ENCODE measurements at places on chromosomes 4 and X.

- no peak for DNase-seq
Measured at GRCh38 chrX:67328476-67328875, 215.3 kb upstream of the AR start.

- no peak for DNase-seq
Measured at GRCh38 chr4:168892475-168892874, 117.6 kb downstream of the CBR4 start.

GRCh38 chrX:140091125-140091886 lies 126.0 kb upstream of the CXorf66 start:
- DNase-seq: no peak

GRCh38 chr4:89788206-89789072 lies 48.5 kb downstream of the SNCA start:
- DNase-seq: no peak

DNA sequence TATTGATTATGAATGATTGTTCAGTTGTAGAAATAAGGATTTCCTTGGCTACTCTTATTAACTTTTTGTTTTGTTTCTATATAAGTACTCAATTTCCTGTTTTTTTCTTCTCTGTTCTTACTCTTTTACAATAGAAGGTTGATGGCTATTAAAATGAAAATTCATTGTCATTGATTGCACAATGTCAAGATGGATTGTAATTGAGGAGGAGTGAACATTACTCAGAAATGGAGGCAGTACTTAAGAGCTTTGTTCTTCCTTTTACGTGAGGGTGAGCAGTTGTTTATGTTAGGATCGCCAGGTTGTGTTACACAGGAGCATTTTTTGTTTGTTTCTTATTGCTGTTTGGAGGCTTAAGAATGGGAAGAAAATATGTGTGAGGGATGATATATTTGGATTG lies 2062.4 kb downstream of the ARAP2 start:
- no peak for DNase-seq

DNA sequence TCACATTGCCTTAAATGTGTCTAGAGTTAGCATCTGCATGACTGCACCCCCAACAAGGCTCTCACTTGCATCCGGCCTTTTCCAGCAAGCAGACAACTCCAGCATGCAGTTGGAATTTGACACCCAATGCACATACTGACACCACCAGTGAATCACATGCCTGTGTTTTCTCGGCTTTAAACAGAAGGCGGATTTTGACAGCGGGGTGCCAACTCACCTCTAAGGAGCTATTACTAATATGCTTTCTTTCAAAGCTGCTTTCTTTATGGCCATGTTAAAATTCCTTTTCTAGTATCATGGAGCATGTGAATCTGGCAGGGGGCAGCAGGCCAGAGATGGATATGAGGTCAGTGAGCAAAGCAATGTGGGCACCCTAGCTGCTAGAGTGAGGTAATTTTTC lies 78.0 kb upstream of the CLNK start:
- no peak for DNase-seq

GRCh38 chrX:43892336-43892870 lies 10.2 kb upstream of the MAOB start:
- no peak for DNase-seq

- DNase-seq: no peak
Measured at GRCh38 chrX:78979789-78980464, 34.7 kb downstream of the P2RY10 start.

- no peak for DNase-seq
Measured at GRCh38 chr4:22356987-22357596, 158.8 kb downstream of the ADGRA3 start.

DNA sequence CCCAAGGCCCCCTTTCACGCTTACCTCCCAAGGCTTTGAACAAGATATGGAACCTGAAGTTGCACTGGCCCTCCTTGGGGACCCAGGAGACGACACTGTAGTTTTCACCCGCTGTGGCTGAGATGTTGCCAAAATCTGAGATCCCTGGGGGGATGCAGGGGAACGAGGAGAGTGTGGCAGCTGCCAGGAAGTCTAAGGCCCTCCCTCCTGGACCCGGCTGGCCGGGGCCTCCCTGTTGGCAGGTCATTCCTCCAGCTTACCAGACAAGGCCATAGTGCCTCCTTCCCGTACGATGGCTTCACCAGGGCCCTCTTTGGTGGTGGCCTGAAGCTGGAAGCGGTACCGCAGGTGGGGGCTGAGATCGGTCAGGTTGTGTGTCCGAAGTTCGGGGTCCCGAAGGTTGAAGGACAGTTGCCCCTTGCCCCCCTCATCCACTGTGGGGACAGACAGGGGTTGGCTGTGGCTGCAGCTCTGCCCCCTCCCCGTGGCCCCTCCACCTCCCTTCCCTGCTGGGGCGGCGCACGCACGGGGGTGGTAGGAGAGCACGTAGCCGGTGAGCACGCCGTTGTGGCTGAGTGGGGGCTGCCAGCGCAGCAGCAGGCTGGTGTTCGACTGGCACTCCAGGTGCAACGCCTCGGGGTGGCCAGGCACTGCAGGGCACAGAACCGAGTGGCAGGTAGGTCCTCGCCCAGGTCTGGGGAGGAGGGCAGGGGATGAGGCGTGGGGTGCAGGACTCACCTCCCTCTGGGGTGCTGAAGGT lies 21.2 kb downstream of the L1CAM start:
- no peak for DNase-seq

DNA sequence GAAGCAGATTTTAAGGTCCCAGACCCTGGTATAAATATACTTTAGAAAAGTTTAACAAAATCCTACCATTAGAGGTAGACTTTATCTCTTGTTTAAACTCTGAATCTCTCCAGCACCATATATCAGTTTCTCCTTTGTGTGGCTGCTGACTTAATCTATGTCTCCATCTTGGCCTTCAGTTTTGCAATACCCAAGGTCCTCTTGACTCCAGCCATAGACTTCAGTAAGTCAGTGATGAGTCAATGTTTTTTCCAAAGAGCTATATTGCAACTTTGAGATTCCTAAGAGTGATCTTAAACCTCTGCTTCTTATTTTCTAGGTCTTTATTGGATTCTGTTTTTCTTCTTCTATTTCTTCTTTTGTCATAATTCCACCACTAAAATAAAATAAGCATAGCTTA lies 50.8 kb upstream of the ADGRL3 start:
- DNase-seq: no peak

DNA sequence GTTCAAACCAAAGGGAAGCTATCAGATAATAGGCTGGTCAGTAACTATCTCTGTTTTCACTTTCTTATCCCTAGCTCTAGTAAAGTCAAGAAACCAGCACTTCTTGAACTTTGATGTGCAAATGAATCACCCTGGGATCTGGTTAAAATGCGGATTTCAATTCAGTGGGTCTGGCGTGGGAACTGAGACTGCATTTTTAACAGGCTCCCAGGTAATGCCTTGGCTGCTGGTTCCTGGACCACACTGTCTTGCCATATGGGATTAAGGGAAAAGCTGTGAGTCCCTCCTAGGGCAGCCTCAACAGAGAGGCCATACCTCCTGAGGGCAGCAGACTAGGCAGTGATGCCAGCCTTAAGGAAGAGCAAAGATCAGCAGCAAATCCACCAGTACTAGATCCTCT lies 1.7 kb downstream of the RNF175 start:
- no peak for DNase-seq

DNA sequence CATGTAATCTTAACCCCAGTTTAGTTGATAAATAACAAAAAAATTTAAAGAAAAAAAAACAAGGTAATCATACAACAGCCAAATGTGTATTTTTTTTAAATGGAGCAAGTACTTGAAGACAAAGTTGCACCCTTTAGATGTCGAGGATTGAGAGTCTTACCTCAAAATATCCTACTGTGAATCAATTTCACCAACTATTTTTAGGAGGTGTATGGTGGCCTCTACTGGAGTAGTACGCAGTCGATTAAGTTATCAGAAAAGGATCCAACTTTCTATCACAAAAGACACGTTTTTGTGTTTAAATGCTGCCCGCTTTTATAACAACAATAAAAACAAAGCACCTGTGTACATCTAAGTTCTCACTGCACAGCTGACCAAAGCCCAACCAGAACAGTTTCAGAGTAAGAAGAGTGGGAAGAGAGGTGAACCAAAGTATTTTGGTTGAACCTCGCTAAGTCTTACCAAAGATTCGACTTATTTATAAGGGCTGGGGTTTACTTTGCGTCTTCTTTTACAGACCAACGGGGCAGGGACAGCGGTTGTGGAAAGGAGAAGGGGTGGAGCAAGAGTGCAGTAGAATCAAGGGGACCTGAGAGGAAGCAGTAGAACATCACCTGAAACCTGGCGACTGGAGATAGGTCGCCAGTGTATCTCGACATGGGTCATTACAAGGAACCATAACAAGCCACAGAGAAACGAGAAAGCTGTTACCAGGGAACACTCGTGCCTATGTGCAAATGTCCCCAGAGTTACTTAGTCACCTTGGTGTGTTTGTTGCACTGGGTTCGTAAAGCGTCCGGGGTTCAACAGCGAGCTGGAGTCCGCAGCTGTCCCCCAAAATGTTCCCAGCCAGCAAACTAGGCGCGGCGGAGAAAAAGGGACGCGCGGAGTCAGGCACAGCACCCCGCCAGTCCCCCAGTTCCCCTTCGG lies 1.1 kb downstream of the RPS6KA6 start:
- DNase-seq: no peak

- DNase-seq: no peak
Measured at GRCh38 chr4:177441061-177441802, 1.0 kb downstream of the AGA start.

DNA sequence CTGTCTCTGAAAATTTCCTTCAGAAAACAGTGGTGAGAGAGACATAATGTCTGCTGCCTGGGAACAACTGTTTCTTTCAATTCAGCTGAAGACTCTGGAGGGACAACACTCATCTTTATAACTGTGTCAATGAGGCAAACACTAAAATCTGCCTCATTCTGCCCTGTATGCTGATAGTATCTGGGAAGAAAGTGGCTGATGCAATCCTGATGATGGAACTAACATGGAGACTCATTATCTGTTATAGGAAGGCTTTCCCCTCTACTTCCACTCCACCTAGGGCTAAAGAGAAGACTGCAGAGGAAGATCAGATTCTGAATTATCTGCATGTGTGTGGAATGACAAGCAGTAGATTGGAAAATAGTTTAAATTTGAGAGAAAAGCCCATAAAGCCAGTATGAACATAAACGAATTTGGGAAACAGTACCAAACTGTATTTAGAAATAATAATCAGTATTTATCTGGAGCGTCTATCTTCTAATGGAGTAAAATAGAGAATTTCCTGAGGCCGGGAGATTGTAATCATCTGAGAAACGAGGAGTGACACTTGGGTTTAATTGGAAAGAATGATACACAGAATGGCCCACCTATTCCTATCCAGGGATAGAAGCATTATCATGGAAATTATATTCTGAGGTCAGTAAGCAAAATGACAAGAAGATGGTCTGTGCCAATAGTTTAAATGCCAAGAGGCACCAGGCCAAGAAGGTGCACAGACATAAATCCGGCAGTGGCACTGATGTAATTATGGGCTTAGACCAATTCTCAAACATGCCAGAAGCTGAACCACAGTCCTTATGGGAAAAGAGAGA lies 85.4 kb downstream of the SHISA3 start:
- DNase-seq: peak; percentile 47

DNA sequence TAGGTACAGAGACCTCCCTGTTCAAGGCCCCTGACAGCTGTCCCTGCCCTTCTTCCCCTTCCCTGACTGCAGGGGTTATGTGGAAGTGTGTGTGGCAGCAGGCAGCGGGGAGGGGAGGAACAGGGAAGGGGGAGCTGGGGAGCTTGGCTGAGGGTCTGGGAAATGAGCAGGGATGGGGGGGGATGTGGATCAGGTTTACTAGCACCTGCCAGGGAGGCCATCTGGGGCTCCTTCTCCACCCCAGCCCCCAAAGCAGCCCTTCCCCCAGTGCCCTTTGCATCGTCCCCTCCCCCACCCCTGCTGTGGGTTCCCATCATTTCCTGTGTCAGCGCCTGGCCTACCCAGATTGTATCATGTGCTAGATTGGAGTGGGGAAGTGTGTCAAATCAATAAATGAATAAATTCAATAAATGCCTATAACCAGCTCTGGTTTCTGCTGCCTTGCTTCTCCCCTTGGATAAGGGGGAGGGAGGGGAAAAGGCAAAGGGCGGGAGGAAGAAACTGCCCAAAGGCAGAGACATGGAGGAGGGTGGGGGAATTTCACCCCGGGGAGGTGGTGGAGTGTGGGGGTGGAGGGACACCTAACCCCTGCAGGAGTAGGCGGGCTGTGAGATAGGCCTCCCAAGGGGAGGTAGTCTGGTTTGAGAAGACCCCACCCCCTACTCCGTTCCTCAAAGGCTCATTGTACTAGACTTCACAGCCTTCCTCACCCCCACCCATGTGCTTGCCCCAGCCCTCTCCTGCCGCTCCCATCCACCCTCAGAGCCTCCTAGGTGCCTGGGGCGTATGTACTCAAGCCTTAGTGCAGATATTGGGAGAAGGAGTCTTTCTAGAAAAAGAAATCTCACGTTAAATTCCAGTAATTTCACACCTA lies 3.2 kb downstream of the CXorf65 start:
- no peak for DNase-seq

Data from cerebellar nuclear complex (tissue), 1 donor.